ENCODE measurements at places on chromosomes 11 and 22.

GRCh38 chr11:60125956-60126585 is 37.6 kb downstream of the MS4A2 start:
- DNase-seq: no peak

GRCh38 chr22:47605441-47605840 is 843.0 kb downstream of the TBC1D22A start:
- no peak for DNase-seq

DNA sequence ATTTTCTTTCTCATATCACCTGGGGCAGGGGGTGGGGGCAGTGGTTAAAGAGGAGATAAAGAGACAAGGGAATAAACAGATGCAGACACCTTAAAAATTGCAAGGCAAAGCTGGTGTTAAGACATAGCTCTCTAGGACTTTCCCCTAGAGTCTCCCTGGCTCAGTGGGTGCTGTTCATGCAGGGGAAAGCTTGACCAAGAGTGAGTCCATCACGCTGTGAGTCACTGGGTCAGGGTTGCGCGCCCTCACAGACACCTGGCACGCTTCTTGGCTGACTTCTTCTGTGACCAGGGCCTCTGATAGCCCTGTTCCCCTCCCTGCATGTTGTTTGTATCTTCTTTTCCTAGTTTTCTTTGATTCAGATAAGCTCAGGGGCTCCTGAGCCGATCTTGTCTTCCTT is 31.9 kb downstream of the COMMD9 start:
- DNase-seq: no peak

DNA sequence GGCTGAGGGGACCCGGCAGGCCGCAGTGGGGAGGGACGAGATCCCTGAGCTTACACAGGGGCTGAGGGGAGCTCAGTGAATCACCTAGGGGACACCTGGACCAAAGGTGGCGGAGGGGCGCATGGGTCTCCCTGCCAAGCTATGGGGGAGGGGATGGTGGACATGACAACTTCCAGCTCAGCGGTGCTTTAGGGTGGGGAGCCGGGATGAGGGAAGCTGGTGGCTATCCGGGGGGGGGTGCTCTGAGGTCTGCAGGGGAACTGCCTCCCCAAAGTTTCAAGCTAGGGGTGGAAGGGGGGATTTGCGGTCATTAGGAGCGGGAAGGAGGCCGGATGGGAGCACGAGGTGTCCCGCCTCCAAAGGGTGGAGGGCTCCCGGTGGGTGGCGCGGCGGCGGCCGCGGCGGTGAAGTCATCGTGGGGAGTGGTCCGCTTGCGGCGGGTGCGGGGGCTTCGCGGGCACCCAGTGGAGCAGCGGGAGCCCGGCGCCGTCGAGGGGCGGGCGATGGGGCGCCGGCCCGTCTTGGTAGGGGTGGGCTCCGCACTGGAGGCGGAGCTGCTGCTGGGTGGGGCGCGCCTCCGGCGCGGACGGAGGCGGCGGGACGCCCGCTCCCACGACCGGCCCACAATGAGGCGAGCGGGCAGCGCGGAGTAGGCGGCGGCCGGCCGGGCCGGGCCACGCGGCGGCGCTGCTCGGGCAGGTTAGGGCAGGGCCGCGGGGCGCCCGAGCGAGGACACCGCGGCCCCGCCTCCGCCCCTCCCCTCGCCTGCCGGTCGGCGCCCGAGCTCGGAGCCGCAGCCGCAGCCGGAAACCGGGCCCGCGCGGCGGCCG is at the start of gene MICALL1:
MICALL1 (plus strand) TSS at position 764 of the 830 bp plus-strand sequence. CDS start 126 bp downstream, outside the sequence.
- peak; percentile 39 for DNase-seq

DNA sequence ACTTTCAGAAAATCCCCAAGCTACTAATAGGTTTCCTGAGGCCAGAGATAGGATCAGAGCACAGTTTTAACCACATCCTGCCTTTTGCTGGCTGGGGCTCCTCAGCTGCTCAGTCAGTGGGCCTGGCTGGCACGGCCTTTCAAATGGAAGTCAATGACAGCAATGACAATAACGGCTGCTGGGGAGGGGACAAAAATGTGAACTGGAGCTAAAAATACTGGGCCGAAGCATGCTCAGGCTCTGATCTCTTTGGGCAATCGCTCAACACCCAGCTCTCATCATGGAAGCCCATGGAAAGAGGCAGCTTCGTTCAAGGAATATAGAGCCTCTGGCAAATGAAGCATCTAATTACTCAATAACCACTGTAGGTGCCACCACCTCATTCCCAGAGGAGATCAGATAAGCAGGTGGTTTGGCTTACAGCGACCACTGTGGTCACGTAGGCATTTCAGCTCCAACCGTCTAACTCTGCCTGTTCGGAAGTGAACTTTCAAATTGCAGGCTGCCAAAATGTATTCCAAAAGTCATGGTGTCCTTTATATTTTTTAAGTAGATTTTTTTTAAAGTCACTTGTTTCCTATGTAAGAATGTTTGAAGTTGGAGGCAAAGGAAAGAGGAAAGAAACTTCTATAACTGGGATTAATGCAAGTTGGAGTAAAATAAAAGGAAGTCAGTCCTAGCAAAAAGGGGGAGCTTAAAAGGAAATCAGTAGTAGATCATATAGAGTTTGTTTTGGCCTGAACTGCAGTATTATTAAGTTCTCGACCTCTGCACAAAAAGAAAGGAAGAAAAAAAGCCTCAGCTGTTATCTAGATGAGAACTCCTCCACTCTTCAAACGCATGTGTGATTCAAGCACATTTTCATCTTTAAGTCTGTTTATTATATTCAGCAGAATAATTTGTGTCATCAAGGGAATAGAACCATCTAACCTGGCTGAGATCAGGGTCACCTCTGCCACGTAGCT is 14.1 kb downstream of the WT1 start:
- DNase-seq: no peak

DNA sequence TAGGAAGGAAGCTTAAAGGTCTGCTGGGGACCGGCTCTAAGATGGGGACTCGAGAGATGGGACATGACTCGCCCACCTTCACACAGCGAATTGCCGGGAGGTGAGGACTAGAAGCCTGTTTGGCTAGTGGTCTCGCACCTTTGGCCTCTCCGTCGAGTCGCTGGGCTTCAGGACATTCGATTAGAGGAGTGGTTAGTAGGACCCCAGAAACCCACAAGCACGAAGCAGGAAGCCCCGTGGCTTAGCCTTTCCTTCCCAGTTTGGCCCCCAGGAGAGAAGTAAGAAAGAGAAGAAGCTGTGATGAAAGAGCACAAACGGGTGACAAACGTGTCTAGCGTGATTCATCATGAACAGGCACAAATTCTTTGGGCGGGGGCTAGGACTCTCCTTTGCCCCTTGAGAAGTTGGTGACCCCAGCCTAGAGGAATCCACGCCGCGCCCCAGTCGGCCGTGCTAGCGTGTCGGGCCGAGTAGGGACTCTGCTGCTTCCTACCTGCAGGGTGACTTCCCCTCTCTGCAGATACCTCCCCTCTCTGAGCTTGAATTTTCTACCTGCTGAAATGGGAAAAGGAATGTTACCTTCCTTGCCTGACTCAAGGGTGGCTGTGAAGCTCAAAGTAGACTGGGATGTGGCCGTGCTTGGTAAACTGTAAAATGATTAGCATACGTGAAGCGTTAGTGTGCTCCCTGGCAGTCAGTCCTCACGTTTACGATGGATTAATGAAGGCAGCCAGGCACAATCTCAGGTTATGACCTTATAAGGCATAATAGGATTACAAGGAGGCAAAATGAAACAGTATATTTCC is 1.1 kb upstream of the ADM start:
- no peak for DNase-seq

- DNase-seq: no peak
Observed at GRCh38 chr11:5701055-5701577, 11.5 kb downstream of the TRIM22 start.

GRCh38 chr11:93611836-93612677 is 49.4 kb upstream of the CEP295 start:
- no peak for DNase-seq

GRCh38 chr11:33703234-33703633 is 2.6 kb upstream of the C11orf91 start:
- no peak for DNase-seq

GRCh38 chr11:118488480-118489109 is 38.7 kb upstream of the TTC36 start:
- peak; percentile 44 for DNase-seq

GRCh38 chr11:36459046-36459445 is 51.0 kb downstream of the TRAF6 start:
- no peak for DNase-seq

GRCh38 chr11:79040348-79040747 is 400.5 kb downstream of the TENM4 start:
- DNase-seq: no peak

- peak; percentile 31 for DNase-seq
Observed at GRCh38 chr11:66388780-66389386, 17.3 kb upstream of the SLC29A2 start.

DNA sequence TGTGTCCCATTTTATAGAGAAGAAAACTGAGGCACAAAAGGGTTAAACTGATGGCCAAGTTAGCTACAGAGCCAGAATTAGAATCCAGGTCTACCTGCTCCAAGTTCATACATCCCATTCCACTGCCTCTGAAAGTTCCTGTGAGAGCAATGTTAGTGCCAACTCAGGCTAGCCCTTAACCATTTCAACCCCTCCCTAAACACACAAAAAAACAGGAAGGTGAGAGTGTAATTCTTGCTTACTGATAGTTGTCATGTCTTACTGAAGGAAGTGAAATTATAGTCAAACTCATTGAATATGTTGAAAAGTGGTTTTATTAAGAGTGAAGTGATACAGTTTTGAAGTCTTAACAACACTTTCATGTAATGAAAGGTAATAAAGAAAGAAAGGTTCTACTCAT is 2.9 kb upstream of the E2F8 start:
- no peak for DNase-seq

GRCh38 chr22:27895600-27895999 is 23.5 kb downstream of the PITPNB start:
- DNase-seq: no peak

- no peak for DNase-seq
Observed at GRCh38 chr11:3030289-3031070, 26.7 kb downstream of the CARS1 start.

DNA sequence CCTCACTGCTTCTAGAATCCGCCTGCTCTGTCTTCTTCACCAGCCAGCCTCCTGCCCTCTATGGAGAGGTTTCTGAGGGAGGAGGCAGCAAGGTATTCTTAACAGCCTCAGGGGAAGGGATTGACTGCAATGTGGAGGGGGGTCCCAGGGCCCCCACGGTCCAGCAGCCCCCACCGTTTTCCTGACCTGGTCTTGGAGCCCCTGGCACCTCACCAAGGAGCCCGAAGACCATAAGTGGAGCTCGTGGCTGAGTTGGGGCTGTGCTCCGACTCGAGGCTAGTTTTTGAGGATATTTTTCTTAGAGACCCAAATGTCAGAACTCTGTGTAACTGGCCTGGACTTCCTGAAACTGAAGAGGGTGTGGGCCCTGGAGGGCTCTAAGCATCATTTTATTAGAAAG is 590.0 kb downstream of the BRD1 start:
- no peak for DNase-seq
